Spleen (tissue), 13 donors: ENCODE measurements at places on chromosomes 2 and 18.
A peak's percentile ranks its signal among the peaks of the same experiment; 100 is the strongest.

DNA sequence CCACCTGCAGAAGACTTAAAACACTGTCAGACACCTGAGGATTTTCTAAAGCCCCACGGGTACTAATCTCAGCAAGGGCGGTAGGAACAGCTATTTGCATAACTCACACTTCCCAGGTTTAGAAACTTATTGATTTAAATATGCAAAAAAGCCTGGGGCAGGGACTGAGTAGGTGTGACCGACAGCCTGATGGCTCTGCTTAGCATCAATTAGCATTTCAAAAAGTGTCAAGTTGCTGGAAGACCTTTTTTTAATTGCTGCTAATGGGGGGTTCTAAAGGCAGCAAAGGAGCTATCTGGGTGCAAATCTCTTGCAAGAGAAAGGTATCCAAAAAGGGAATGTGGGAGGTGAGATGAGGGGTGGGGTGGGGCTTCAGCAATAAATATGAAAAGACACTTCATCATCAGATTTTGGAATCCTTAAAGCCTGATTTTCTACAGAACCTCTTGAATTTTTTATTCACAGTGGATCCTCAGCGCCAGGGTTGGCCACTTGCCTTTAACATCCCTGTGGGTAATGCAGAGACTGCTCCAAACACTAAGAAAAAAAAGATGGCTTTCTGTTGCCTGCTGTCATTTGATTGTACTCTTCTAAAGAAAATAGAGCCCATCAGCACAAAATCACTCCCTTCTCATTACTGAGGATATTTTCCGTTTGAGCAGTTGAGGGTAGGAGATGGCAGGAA is 121.1 kb upstream of the RMP24 start:
- no peak for DNase-seq

DNA sequence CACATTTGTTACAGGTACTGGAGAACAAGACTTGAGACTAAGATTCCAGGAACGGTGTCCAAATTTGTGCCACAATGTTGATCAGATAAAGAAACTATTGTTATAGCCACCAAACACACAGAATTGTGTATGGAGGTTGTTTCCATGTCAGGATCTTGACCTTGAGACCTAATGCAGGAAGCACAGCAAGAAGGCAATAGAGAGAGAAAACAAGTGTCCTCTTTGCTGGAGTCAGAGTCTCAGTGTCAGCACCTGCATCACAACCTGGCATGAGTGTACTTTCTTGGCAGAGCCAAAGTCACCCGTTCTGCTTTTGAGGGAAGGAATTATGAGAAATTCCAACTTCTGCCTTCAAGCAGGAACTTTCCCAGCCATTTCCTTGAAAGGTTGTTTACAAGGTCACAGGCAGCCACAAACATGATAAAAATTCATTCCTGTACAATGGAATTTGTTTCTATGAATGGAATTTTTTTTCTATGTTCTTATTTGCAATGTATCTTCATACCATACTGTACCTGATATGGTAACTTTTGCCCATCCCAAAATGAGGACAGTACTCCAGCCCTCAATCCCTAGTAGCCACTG is 118.4 kb downstream of the PKP4 start:
- DNase-seq = no peak

- DNase-seq = no peak
Measured at GRCh38 chr18:77373730-77374445, 124.2 kb downstream of the GALR1 start.

GRCh38 chr18:1075322-1075721 is 170.7 kb downstream of the ADCYAP1 start:
- no peak for DNase-seq

- no peak for DNase-seq
Measured at GRCh38 chr2:32977228-32977758, 30.5 kb downstream of the LTBP1 start.

GRCh38 chr2:62150597-62151305 is 45.2 kb upstream of the B3GNT2 start:
- DNase-seq = no peak

DNA sequence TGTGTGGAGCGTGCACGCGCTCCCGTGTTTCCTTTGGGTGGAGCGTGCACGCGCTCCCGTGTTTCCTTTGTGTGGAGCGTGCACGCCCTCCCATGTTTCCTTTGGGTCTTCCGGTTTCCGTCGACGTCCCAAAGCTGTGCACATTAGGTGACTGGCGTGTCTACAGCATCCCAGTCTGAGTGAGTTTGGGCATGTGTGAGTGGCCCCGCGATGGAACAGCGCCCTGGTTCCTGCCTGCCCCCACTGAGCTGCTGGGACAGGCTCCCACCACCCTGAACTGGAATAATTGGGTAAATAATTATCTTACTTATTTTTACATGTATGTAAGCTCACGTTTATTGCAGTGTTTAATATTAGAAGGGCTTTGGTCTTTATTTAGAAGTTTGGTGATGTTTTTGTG is 104.2 kb downstream of the AGAP1 start:
- peak; percentile 30 for DNase-seq

GRCh38 chr2:179579800-179580199 is 281.6 kb downstream of the ZNF385B start:
- no peak for DNase-seq

- no peak for DNase-seq
Measured at GRCh38 chr2:111168528-111169239, 48.0 kb downstream of the BCL2L11 start.

DNA sequence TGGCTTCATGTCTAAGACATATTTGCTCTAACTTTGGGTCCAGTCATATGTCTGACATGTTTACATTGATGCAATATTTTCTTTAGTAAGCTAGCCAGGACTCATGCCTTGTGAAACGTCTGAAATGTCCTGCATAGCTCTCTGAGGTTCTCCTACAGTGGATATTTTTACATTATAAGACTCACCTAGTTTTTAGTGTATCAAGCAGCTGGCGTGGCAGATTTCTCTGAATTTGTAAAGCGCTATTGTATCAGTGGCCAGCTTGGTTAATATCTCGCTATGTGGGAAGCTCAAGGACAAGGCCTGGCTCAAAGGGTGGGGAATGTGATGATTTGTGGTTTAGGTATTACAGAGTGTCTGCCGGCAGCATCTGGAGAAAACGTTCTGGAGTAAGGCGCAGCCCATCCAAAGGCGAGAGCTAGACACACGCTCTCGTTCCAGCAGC is 164.3 kb downstream of the LTBP1 start:
- DNase-seq = no peak

DNA sequence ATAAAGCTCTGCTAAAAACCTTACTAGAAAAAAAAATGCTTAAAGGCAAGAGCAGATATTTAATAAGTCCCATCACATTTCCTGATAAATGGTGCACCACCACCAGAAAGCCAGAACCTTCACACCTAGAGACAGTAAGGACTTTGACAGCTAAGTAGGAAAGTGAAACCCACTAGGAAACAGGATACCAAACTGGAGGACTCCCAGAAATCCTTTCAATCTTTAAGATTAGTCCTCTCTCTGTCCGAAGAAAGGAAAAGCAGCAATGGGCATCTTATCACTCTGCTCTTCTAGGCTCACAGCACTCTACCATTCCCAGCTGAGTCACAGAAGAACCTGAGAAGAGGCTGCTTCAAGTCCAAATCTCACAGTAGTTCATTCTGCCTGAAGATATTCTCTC is 3.7 kb downstream of the DYM start:
- no peak for DNase-seq

- no peak for DNase-seq
Measured at GRCh38 chr18:40904295-40904694, 1050.7 kb upstream of the PIK3C3 start.

GRCh38 chr18:63097178-63097577 is 222.4 kb downstream of the BCL2 start:
- no peak for DNase-seq

DNA sequence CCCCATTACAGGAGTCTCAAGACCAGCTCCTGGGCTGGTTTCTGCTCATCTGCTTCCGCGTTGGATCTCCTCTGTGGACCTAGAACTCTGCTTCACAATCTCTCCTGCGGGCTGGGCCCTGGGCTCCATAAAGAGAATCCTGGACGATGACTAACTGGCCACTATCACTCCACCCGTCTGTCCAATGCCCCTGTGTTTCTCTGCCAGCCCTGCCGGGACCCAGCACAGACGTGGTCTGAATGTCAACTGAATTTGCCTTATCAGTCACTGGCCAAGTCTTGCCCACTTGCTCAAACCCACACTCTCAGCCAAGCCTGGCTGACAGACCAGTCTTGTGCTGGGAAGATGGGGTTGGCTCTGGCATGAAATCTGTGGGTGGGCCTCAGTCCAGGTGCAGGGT is 17.4 kb downstream of the KIF3C start:
- no peak for DNase-seq

DNA sequence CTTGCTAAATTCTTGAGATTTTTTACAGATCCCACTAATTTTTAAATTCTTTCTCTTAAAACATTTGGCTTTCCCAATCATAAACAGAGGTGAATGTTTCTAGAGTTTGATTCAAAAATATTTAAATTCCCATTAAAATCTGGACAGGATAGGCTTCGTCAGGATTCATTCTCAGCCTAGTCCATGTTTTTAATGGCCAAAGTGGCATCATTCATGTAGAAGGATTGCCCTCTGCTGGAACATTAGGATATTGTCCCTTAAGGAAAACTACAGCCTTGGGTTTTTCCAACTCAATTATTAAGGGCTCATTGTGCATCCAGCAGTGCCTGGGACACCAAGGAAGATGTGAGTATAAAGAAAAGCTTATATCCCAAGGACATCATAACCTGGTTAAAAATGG is 71.7 kb downstream of the TPGS2 start:
- DNase-seq = no peak

- no peak for DNase-seq
Measured at GRCh38 chr2:62231541-62231940, 35.6 kb downstream of the B3GNT2 start.

DNA sequence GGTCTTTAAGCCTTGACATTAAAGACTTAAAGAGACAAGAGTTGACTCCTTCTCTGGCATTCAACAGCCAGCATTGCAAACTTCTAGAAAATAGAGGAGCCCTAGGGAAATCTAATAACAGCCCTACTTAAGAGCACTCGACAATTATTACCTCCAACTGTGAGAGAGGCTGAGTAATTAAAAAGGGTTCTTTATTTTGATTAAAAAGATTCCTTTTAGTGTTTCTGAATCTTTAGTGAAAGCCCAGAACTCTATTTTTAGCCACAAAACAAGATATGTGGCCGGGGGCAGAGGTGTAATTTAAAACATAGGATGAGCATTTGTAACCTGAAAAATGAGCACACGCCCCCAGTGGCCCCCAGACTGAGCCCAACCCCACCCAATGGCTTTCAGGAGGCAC is 222.3 kb downstream of the SMAD2 start:
- no peak for DNase-seq

DNA sequence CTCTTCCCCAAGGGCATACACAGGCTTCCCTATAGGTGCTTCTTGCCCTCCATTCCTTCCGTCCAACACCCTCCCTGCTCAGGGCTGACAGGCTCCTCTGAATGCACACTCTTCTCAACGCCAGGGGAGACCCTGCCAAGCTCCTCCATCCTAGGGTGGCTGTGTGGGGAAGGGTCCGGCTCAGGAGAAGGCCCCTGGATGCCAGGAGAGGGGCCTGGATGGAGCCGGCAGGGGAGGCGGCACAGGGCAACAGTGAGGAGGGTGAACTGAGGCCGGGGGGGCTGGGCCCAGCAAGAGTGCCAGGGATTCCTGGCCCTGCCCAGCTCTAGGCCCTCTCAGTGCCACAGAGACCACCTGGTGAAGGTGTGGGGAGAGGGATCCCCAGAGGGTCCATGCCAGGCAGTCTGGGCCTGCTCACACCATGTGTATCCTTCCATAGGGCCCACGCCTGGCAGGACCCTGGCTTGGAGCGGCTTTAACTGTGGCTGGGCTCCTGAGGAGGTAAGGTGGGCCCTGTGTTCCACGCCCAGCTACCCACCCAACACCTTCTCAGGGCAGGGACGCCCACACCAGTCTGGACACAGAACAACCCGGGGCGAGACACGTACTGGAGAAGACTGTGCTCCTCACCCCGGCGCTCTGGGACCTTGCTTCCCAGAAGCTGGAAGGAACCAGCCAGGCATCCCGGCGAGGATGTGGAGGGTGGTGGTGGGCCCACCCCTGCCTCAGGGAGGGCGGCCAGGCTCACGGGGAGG is 26.6 kb downstream of the HS6ST1 start:
- DNase-seq = peak; percentile 75

DNA sequence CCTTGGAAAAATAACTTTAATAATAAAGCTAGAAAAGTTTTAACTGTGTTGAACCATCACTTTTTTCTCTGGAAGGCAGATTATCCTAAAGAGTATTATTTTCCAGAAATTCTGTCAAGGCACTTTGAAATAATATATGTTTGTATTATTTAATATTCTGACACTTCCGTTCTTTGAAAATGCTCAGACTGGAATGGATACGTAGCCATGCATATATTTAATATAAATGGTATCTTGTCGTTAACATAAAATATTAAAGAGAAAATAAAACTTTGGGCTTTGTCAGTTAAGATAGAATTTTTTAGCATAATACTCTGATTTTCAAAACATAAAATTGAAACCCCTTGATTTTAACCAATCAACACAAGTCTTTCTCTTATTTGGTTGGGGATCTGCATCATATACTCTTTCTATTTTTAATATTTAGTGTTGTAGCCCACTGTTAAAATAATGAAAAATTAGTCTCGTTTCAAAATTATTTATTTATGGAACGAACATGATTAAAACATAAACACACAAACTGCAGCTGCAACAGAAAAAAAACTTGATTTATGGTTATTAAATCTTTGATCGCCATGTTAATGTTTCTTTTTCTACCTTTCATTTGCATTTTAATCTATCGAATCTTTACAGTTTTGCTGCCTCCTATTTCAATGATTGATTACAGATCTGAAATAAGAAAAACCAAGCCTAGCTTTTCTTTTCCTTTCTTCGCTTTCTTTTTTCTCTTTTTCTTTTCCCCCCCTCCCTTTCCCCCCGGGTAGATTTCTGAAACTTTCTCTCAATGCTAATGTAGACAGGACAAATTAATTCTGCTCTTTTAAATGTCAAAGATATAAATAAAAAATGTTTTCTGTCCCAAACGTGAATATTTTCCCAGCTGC is 145.5 kb downstream of the MEIS1 start:
- no peak for DNase-seq

GRCh38 chr2:224142397-224143312 is 103.6 kb upstream of the SERPINE2 start:
- DNase-seq = no peak

- no peak for DNase-seq
Measured at GRCh38 chr18:44737623-44738022, 56.9 kb downstream of the SETBP1 start.

- no peak for DNase-seq
Measured at GRCh38 chr2:37868866-37869265, 56.2 kb upstream of the RMDN2 start.

GRCh38 chr2:45585267-45585861 is 25.7 kb downstream of the SRBD1 start:
- DNase-seq = no peak

GRCh38 chr2:157899125-157899839 is 23.2 kb upstream of the ACVR1 start:
- DNase-seq = no peak

- no peak for DNase-seq
Measured at GRCh38 chr2:10283106-10284062, 19.3 kb upstream of the HPCAL1 start.

DNA sequence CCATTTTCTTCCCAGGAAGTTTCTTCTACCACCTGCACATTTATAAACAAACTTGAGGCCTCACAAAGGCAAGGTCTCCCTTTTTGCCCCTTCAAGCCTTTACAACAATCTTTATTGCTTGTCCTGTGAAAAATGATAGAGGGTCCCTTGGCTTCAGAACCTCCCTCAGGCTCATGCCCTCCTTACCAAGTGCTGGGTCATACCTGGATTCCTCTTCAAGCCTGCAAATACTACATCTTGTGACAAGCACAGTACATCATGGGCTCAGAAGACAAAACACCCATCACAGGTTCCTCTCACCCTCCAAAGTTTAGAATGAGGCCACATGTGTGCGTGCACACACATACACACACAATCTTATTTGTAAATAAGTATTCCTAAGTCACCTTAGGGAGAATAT is 9.1 kb downstream of the CAPN14 start:
- DNase-seq = no peak
